ENCODE measurements at places on chromosomes 6 and 20. TPM values are rescaled to one million over a fixed set of nuclear protein-coding genes. Genes with fewer than 3 reads are reported as not detected.
A peak's percentile ranks its signal among the peaks of the same experiment; 100 is the strongest.

- DNase-seq = peak; percentile 52
These were observed 613 bp upstream of the DLL1 start for GRCh38 chr6:170291271-170292110.

DNA sequence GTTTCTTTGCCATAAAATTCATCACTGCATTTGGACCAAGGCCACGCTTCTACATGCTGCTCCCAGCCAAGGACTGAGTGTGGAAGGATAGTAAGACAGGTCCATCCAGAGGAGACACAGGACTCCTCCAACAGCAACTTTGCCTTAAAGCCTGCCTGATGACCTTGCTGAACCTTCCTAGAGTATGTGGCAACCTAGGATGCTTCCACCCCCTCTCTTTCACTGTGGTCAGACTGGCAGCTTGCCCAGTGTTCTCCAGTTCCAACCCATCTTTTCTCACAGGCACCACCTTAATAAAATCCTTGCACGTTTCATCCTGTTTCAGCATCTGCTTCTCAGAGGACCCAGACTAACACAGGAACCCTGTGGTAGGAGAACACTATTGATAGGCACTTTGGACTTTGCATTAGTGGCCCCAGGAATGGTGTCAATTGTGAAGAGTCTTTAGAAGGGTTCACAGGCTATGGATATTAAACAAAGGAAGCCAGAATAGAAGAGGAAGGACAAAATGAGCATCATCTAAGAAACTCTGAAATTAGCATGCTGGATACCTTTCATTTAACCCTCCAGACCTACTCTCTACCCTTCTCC lies 2.4 kb upstream of the PKHD1 start:
- DNase-seq = peak; percentile 78

GRCh38 chr6:107244082-107244741 lies 128.9 kb upstream of the BEND3 start:
- no peak for DNase-seq

GRCh38 chr6:136114661-136115060 lies 135.4 kb downstream of the MTFR2 start:
- peak; percentile 83 for DNase-seq

- no peak for DNase-seq
These were observed 330.8 kb downstream of the BCKDHB start for GRCh38 chr6:80437221-80437620.

DNA sequence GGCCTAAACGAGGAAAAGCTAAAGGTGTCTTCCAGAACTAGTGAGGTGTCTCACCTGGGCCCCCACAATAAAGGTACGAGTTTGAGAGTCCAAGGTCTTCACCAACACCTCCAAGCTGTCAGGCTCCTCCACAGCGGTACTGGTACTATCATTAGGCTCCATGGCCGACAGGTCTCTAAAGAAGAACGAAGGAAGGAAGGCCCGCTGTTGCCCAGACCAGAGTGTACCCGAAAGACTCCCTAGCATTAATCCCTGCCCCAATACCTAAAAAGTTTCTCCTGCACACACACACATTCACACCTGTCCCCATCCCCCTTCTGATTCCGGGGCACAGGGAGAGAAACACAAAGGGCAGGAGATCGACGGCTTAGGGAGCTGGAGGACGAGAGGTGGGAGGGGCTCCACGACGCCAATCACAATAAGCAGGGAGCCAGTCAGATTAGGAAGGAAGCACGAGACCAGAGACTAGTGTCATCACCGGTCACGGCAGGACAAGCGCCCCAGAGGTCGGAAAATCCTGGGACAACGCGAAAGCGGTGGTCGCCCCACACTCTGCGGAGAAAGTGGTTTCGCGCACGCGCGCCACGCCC lies 764 bp downstream of the BAG6 start:
- peak; percentile 71 for DNase-seq

DNA sequence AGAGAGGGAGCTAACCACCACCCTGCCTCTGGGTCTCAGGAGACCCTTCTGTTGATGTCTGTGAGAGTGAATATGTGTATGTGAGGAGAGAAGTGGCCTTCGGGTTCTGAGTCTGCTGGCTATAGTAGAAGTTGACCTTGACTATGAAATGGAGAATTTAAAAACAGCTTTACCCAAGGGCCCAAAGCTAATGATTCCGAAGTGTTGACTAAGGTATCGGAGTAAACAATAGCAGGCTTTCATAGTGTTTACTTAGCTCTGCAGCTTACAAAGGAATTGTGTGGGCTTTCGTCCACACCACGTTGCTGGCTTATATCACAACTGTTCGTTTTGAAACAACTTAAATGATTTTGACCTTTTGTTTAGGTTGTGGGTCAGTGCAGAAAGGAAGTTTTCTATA lies 126.5 kb upstream of the JAG1 start:
- peak; percentile 75 for DNase-seq

DNA sequence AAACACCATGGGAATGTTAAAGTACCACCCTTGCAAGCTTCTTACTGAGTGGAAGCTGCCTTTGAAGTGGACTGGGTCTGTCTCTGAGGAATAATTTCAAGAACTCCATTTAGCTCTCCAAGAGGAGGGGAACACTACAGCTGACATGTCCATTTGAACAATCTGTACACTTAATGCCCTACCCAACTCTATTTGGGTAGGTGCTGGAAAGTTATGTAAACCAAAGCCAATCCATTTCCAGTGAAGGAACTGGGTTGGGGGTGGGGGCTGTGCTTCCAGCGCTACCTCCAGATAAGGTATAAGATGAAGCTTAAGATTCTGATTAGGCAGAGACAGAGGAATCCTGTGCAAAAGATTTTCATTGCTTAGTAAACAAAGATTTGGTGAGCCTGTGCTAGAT lies 122.0 kb downstream of the TCP11 start:
- DNase-seq = no peak

DNA sequence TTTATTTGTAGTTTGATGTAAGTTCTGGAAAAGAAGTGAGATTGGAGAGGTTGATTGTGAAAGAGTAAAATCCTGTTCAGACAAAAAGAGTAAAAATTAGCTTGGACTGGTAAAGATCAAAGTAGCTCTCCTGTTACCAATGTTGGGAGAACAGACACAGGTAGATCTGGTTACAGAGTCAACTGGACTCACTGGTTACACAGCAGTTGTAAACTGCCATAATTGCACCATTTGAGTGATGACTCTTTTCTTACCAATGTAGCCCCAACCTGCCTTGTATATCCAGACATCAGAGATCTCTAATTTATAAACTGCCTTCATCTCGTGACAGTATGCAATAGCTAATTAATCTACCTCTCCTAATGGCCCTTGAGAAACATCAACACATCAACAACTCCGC lies 165.6 kb upstream of the PRSS16 start:
- peak; percentile 49 for DNase-seq

DNA sequence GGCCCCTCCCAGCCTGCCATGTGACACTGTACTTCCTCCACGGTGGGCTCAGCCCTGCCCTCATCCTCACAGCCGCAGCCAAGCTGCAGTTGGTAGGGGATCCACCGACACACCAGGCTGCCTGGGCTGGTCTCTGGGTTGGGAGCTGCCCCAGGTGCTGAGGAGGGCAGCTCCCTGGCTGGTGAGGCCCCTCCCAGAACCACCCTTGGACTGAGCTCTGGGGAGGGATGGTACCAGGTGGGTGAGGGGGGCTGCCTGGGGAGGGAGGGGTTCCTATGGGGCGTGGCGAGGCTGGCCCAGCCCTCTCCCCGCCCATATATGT lies 185 bp upstream of the TNFRSF6B start:
- DNase-seq = peak; percentile 57

DNA sequence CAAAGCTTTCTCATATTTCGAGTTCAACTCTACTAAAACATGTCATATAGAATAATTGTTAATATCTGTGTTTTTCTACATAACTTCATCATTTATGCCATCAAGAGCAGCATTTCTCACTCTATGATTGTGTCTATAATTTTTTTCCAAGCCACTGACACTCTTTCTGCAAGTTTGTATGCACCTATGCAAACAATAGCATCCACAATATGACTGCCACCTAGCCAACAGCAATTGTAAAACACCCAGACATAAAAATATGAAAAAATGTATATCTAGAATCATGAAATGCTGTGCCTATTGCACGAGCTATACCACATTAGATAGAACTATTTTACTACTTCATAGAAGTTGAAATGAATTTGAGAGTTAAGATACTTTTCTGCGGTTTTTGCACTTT lies 286.5 kb upstream of the MARCKS start:
- no peak for DNase-seq

DNA sequence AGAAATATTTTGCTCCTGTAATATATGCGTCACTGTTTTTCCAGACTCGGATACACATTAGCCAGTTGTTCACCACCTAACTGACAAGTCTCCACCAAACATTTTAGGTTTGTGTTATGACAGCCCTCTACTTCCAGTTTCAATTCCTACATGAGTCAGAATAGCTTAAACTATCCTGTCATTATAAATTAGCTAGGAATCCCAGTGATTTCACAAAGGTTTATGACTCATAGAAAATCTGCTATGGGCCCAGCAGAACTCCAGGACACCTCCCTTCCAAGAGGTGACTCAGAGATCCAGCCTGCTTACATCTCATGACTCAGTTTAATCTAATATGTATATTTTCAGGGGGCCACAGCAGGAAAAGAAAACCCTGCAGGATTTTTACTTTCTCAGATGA lies 17.4 kb upstream of the PLCB4 start:
- DNase-seq = peak; percentile 99

DNA sequence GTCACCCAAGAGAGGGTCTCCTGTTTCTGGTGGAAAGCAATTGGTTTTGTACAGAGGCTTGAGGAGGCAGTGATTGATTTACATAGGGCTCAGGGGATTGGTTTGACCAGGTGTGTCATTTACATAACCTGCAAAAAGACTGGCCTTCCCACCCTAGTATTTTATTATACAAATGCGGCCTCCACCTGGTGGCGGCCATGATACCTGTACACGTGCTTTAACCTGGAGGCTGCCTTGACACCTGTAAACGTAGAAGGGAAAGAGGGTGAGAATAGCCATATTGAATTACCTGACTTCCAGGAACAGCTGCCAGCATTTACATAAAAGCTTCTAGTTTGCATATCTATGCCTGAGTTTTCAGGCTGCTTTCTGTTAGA lies 48.7 kb downstream of the HLA-DPB1 start:
- no peak for DNase-seq

GRCh38 chr6:4973982-4974745 lies 29.7 kb downstream of the RPP40 start:
- DNase-seq = no peak

GRCh38 chr6:109447087-109447486 lies 6.6 kb downstream of the SMPD2 start:
- no peak for DNase-seq

- DNase-seq = no peak
These were observed 117.9 kb downstream of the GMDS start for GRCh38 chr6:2127484-2127911.

- DNase-seq = peak; percentile 37
These were observed 95.9 kb downstream of the NFATC2 start for GRCh38 chr20:51446656-51447055.

GRCh38 chr20:49426873-49427272 lies 55.6 kb downstream of the KCNB1 start:
- peak; percentile 40 for DNase-seq

DNA sequence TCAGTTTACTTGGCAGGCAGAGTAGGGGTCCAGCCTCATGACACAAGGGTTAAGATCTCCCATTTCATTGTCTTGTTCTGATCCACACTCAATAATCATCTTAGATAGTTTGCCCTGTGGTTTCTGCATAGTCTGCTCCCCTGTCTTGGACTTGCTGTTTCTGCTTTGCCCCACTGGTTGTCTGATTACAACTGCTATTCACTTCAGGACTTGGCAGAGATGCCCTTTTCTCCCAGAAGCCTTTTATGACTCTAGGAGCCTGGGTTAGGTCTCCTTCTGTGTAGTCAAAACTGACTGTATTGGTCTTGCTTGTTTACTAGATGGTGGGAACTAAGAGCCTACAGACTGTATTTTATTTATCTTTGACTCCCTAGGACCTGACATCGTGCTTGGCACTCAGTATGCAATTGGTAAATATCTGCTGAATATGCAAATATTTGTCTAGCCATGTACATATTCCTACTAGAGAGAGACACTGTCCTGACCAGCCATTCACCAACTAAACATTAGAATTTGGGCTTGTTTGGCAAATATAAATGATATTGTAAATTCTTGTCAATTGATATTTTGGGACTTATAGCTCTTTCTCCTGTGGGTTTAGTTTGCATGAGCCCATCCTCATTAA lies 165.9 kb upstream of the KCNK16 start:
- no peak for DNase-seq

- peak; percentile 65 for DNase-seq
These were observed 259.9 kb downstream of the DLL1 start for GRCh38 chr6:170030821-170031471.

DNA sequence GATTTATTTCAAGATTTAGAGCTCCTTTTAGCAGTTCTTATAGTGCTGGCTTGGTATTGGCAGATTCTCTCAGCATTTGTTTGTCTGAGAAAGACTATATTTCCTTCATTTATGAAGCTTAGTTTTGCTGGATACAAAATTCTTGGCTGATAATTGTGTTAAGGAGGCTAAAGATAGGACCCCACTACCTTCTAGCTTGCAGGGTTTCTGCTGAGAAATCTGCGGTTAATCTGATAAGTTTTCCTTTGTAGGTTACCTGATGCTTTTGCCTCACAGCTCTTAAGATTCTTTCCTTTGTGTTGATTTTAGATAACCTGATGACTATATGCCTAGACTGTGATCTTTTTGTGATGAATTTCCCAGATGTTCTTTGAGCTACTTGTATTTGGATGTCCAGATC lies 114.3 kb downstream of the AIG1 start:
- no peak for DNase-seq

DNA sequence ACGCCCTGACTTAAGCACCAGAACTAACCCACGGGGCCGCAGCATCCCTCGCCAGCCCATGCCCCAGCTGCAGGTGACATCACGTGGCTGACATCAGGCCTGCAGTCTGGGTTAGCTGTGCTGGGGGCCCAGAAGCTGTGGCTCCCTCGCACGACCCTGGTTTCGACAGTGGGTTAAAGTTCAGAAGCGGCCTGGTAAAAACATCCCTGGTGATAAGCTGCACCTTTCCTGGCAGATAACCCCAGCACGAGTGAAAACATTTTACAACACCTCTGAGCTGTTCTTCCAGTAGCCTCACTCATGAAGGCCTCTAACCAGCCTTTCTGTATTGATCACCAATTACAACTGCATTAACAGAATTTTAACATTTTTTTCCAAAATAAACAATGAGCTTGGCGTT lies 136.4 kb upstream of the RREB1 start:
- no peak for DNase-seq

- no peak for DNase-seq
These were observed 6.6 kb downstream of the MOG start for GRCh38 chr6:29663300-29664042.

ITPR3 gene
- 66.6 TPM for total RNA-seq

DEFB115 gene
- total RNA-seq = not detected

CLDN20 gene
- total RNA-seq = not detected

ASIP gene
- not detected for total RNA-seq

FNDC1 gene
- total RNA-seq = not detected

C4B gene
- 1.6 TPM for total RNA-seq

PDSS2 gene
- 8.2 TPM for total RNA-seq

KIAA1755 gene
- not detected for total RNA-seq

LST1 gene
- total RNA-seq = not detected

ENPP5 gene
- total RNA-seq = 0.26 TPM

TINAG gene
- not detected for total RNA-seq

HMGCLL1 gene
- not detected for total RNA-seq

CD2AP gene
- total RNA-seq = 30.9 TPM

AIF1 gene
- not detected for total RNA-seq

TRIM10 gene
- total RNA-seq = not detected

TSBP1 gene
- not detected for total RNA-seq

Data from bronchial epithelial cell (primary cell).